ENCODE measurements at places on chromosomes 12 and 14. TPM values are rescaled to one million over a fixed set of nuclear protein-coding genes. Genes with fewer than 3 reads are reported as not detected.

The MGP gene
- 190 TPM for polyA plus RNA-seq

The FBLN5 gene
- 53.0 TPM for polyA plus RNA-seq

GRCh38 chr14:73457041-73457923 lies 1.1 kb downstream of the NUMB start:
- no peak for DNase-seq

The SIX6 gene
- not detected for polyA plus RNA-seq

DNA sequence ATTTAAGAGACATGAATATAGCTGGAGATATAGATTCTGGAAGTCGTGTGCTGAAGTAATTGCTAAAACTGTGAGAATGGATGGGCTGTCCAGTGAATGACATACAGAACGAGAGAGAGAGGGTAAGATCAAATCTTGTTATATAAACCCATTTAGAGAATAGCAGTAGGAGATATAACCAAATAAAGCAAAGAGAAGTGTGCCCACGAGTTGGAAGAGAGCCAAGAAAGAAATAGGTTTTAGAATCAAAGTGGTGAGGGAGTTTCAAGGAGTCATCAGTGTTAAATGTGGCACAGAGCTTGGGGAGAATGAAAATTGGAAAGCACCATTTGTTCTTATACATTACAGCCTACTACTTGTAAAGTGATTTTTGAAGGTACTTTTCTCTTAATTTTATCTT lies 19.2 kb downstream of the TOGARAM1 start:
- no peak for DNase-seq
